GM23248 (cell line): ENCODE measurements at places on chromosomes 3 and 15. TPM values are rescaled to one million over a fixed set of nuclear protein-coding genes. Genes with fewer than 3 reads are reported as not detected.

SRPRB gene
- polyA plus RNA-seq = 99.4 and 102 TPM in 2 replicates

CACNA1D gene
- not detected in 2 replicates for polyA plus RNA-seq

FBLN2 gene
- 447 and 468 TPM in 2 replicates for polyA plus RNA-seq

PPP1R14D gene
- polyA plus RNA-seq = not detected in 2 replicates

SPSB4 gene
- polyA plus RNA-seq = not detected in 2 replicates

FGF7 gene
- polyA plus RNA-seq = 362 and 400 TPM in 2 replicates

AADACL2 gene
- polyA plus RNA-seq = not detected in 2 replicates

IL5RA gene
- polyA plus RNA-seq = not detected in 2 replicates

ADAMTS9 gene
- polyA plus RNA-seq = 0.68 and 0.75 TPM in 2 replicates

UBA3 gene
- 62.1 and 65.0 TPM in 2 replicates for polyA plus RNA-seq
